Islet precursor cell (in vitro differentiated cells): ENCODE measurements at places on chromosomes 5 and 9.

GRCh38 chr9:36486329-36486932 is 86.3 kb upstream of the MELK start:
- no peak for DNase-seq

GRCh38 chr5:1431021-1431811 is 14.0 kb downstream of the SLC6A3 start:
- peak; percentile 46 for DNase-seq

- DNase-seq, result no peak
These were observed 84.3 kb upstream of the ACTBL2 start for GRCh38 chr5:57566914-57567313.

GRCh38 chr9:93910196-93910595 is 45.0 kb downstream of the BARX1 start:
- no peak for DNase-seq

DNA sequence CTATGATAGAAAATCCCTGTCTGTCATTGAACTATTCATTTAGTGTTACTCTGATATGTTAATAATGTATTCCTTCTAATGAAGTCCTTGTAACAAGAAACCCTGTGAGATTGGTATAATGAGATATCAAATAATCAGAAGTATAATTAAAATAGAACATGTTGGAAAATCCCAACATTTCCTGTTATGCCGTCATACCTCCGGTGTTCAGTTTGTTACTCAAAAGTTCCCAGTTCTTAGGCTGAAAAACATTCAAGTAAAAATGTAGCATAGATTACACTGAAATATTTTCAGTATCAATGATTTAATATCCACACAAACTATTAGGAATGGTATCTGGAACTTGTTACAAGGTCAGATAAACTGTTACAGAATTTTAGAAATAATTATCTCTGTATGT is 227.5 kb downstream of the GNA14 start:
- DNase-seq, result no peak

GRCh38 chr9:121863955-121864354 is 212.5 kb downstream of the DAB2IP start:
- DNase-seq, result peak; percentile 34

- no peak for DNase-seq
These were observed 148.7 kb downstream of the LURAP1L start for GRCh38 chr9:12923468-12924009.

DNA sequence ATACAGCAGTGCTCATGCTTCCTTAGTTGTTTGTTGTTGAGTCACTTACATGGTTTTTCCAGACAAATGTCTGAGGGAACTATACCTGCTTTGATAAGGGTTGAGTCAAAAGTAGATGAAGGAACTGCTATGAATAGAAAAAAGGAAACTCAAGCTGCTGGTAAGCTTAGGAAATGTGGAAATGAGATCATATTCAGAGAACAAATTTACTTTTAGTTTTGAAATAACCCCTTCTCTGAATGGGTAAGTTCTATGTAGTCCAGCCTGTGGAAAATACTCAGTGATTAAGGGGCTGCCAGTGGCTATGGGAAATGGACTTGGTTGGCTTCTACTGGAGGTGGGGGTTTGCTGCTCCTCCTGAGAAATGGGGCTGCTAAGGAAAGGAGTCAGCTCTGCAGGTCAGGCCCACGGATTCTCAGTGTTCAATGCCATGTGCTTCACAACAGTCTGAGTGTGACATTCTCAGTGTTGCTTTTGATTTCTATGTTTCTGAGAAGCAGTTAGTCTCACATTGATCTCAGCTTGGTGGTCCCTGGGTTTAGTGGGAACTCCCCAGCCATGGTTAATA is 47.7 kb upstream of the GLRX start:
- DNase-seq, result no peak

GRCh38 chr9:116737152-116737546 is 50.0 kb downstream of the TRIM32 start:
- peak; percentile 93 for DNase-seq

DNA sequence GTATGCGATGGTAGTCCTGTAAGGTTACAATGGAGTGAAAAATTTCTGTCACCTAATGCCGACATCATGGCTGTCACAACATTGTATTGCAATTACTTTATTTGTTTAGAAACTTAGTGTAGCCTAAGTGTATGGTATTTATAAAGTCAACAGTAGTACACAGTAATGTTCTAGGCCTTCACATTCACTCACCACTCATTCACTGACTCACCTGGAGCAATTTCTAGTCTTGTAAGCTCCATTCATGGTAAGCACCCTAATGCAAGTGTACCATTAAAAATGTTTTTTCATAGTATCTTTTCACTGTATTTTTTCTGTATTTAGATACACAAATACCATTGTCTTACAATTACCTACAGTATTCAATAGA is 58.5 kb downstream of the ATP10B start:
- DNase-seq, result no peak

DNA sequence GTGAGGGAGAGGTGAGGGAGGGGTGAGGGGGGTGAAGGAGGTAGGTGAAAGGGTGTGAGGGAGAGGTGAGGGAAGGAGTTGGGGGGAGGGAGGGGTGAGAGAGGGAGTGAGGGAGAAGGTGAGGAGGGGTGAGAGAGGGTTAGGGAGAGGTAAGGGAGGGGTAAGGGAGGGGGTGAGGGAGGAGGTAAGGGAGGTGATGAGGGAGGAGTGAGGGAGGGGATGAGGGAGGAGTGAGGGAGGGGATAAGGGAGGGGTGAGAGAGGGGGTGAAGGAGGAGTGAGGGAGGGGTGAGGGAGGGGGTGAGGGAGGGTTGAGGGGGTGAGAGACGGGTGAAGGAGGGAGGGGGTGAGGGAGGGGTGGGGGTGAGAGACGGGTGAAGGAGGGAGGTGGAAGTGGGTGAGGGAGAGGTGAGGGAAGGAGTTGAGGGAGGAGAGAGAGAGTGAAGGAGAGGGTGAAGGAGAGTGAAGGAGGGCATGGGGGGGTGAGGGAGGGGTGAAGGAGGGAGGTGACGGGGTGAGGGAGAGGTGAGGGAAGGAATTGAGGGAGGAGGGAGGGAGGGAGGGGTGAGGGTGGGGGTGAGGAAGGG is 18.5 kb downstream of the NINJ1 start:
- DNase-seq, result no peak

DNA sequence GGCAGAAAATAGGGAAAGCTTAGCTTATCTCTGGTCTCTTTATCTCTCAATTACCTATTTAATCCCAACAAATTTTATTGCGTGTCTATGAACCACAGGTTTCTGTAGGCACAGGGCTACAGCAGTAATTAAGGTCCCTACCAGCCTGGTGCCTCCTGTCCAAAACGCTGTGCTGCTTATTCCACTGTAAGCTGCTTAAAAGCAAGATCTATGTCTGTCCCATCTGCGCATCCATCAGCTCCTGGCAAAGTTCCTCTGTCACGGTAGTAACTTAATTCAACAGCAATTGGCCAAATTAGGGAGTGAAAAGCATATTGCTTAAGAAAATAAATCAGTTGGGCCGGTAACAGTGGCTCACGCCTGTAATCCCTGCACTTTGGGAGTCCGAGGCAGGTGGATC is 235.8 kb upstream of the VLDLR start:
- no peak for DNase-seq

- DNase-seq, result no peak
These were observed 613 bp downstream of the ZBTB5 start for GRCh38 chr9:37464426-37465248.

DNA sequence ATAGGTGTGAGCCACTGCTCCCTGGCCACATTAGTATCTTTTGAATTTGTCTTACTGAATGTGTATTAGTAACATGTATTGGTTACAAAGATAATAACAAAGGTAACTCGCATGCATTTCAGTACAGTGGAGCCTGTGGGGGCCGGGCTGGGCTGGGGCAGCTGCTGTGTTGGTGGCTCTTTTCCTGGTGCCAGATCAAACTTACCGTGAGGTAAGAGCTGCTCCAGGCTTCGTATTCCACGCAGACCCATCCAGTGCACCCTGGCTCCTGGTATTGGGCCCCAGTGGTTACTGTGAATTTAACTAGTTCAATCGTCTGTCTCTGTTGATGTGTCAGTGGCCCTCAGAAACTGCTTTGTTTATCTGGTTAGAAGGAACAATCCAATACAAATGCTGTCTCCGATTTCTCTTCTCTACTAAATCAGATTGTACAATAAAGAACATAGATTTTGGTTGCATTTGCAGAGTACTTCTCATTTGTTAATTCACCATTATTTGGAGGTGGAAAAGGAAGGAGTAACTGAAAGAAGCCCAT is 15.6 kb downstream of the PRRC2B start:
- no peak for DNase-seq

- DNase-seq, result no peak
These were observed 5.1 kb upstream of the ZFP62 start for GRCh38 chr5:180865981-180866695.

DNA sequence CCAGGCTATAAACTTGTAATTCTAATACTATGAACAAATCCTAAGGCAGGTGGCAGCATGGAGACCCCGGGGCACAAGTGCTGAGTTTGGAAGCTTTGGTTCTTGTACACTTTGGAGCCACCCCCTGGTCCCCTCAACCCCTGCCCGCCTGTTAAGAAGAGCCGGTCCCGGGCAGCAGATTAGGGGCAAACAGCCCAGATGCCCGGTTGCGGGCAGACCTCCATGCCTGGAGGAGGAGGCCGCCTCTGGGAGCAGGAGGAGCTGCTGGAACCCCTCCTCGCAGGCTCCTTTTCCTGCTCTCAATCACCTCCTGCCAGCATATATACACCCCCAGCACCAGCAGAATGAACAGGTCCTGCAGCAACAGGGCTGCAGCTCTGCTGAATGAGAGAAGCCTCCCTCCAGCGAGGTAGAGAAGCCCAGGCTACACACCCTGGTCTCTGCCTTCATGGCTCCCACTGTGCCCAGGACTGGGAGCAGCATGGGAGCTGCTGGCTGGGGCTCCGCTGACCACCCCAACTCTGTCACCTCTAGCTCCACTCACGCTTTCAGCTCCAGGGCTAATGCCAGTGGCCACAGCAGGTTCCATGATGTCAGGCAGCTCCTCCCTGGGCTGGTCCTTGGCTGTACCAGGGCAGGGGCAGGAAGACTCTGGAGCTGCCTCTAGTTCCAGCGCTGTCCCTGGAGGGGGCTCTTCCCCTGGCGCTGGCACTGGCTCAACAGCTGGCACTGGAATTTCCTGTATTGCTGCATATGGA is 1713.5 kb upstream of the ACO1 start:
- no peak for DNase-seq

GRCh38 chr5:143011585-143011984 is 241.4 kb downstream of the ARHGAP26 start:
- no peak for DNase-seq

DNA sequence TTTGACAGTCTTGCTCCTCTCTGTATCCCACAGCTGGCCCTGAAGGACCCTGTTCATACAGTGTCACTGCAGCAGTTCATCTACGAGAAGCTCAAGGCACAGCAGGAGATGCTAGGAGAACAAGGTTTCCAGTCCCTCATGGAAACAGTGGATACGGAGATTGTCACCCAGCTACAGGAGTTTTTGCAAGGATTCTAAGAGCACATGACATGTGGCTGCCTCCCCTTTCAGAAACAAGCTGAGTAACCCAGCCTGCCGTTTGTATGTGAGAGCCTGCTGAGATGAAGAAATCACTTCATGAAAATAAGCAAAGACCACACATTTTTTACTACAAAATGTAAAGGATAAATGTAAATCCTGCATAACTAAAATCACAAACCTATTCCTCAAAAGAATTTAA is 48.5 kb downstream of the LRRC70 start:
- no peak for DNase-seq

DNA sequence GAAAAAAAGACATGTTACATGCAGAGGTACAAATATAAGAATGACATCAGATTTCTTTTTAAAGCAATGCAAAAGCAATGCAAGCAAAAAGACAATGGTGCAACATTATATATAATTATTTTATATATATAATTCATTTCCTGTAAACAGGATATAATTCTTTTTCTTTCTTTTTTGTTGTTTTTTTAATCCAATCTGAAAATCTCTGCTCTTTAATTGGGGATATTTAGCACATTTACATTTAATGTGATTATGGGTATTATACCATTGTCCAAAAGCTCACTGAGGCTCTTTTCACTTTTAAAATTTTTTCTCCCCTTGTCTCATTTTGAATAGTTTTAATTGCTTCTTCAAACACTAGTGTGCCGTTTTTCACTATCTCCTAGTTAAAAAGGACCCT is 148.9 kb downstream of the FGF18 start:
- no peak for DNase-seq

DNA sequence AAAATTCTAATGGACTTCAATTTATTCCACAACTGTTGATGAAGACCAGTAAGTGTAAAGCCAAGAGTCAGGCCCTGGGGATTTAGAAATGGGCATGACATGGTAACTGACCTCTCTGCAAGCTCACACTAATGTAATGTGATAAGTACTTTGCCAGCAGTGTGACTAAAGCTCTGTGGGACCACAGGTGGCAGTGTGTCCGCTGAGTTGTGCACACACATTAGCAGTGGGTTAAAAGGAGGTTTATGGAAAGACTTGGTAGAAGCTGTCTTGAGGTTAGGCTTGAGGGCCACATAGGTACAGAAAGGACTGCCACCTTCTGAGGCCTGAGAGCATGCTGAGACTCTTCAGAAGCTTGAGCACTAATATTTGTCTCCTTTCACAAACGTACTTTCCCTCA is 67.6 kb downstream of the UBAP1 start:
- no peak for DNase-seq

GRCh38 chr9:20884985-20885593 is 146.4 kb downstream of the HACD4 start:
- DNase-seq, result peak; percentile 56

DNA sequence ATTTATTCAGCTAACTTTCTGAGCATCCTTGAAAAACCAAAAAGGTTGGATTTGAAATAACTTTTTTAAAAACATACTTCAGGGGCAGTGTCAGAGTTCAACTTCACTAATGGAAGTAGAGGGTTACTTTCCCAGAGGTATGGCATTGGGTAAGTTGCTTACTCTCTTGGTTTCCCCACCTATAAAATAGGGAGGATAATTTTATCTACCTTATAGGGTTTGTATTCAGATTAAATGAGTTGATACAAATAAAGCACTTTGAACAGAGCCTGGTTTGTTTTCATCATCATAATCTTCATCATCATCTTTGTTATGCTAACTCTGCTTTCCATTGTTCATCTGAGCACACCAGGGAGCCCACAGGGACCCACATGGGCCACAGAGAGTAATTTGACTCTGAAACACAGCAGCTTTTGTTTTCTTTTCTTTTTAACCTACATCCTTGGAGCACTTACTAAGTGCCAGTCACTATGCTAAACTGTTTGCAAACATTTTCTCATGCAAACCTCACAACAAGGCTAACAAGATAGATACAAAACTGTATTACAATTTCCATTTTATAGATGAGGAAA is 179.1 kb upstream of the SLC24A2 start:
- DNase-seq, result no peak

GRCh38 chr5:137328463-137328862 is 170.7 kb downstream of the SPOCK1 start:
- DNase-seq, result no peak

GRCh38 chr5:103519550-103519949 is 43.0 kb downstream of the NUDT12 start:
- DNase-seq, result peak; percentile 66

GRCh38 chr5:164799391-164799790 is 1294.0 kb downstream of the MAT2B start:
- DNase-seq, result no peak

- DNase-seq, result peak; percentile 97
These were observed 94.6 kb downstream of the ZNF608 start for GRCh38 chr5:124651663-124652513.
